Suppressor macrophage (primary cell): ENCODE measurements at places on chromosomes 1 and 21.
A peak's percentile ranks its signal among the peaks of the same experiment; 100 is the strongest.

DNA sequence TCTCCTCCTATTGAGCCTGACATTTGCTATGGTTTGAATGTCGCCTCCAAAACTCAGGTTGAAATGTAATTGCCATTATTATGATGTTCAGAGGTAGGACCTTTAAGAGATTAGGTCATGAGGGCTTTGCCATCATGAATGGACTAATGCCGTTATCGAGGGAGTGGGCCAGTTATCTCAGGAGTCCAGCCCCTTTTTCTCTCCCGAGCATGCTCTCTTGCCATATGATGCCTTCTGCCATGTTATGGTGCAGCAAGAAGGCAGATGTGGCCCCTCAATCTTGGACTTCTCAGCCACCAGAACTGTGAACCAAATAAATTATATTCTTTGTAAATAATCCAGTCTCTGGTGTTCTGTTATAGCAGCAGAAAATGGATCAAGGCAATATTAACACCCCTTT, 323.5 kb downstream of the RRAGC start:
- no peak for DNase-seq

- DNase-seq: no peak
Measured at GRCh38 chr21:38908537-38908936, 102.8 kb downstream of the ETS2 start.

DNA sequence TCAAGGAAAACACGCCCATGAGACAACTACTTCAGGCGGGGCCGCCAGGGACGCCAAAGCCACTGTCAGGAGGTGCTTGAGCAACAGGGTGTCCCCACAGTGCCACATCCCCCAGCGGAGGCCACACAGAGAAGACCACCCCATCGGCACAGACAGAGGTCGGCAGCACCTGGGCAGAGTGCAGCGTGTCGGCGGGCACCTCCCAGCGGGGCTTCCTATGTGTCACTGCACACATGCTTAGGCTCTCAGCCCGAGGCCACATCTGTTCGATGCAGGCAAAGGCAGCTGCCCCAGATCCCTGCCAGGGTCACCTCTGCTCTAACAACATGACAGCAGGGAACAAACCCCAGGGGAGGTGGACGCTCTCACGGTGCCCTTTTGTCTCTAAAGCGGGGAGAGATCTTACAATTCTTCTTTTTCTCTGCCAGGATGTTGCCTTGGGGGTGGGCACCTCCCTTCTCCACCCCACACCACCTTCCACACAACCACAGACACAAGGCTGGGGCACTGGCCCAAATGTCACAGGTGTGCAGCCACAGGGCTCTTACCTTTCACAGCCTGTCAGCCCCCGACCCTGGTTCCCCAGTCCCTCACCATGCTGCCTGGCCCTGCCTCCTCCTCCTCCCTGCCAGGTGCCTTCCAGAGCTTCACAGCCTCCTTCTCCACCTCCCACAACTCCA, 4.2 kb downstream of the KRTAP10-8 start:
- DNase-seq: no peak

DNA sequence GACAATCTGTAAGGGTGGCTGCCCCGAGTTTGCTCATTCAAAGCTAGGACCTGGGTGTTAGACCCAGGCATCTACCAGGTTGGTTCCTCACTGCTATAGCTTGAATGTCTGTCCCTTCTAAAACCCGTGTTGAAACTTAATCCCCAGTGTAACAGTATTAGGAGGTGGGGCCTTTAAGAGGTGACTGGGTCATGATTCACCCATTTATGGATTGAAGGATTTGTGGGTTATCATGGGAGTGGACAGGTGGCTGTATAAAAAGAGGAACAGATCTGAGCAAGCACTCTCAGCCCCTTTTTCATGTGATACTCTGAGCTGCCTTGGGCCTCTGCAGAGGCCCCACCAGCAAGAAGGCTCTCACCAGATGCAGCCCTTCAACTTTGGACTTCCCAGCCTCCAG, 29.4 kb downstream of the PSMG1 start:
- no peak for DNase-seq

DNA sequence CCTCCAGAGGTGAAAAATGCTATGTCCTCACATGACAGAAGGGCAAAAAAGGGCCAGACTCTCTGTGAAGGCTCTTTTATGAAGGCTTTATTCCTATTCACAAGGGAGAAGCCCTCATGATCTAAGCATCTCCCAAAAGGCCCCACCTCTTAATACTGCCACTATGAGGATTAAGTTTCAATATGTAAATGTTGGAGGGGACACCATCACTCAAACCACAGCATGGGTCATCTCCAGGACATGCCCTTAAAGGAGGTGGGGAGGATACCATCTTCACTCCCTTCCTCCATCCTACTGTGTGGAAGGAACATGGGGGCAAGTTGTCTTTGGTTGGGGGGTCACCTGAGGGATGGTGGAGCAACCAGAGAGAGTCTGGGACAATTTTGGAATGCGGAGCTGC, 170.1 kb downstream of the TRIM33 start:
- DNase-seq: no peak

DNA sequence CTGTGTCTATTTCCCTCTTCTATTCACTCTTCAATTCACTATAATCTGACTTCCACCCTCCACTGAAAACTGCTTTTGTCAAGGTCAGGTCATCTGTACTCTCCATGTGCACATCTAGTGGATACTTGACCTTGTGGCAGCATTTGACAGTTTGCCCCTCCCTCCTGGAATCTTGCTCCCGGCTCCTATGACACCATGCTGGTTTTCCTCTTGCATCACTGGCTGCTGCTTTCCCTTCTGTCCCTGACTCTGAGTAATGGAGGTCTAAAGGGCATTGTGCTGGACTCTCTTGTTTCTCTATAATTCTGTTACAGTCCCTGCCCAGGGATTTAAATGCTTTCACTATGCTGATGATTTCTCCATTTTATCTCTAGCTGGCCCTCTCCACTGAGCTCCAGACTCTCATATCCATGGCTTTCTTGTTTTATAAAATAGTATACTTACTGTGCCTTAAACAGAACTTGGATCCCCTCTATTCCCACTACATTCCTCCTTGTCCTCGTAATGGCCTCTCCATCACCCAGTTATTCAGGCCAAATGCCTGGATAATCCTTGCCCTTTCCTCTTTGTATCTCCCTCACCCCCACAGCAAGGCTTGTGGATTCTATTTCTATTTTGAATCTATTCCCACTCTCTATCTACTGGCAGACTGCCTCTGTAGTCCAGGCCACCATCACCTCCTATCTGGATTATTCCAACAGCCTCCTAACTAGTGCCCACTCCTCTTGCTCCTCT, 36.8 kb upstream of the PODN start:
- DNase-seq: peak; percentile 75

DNA sequence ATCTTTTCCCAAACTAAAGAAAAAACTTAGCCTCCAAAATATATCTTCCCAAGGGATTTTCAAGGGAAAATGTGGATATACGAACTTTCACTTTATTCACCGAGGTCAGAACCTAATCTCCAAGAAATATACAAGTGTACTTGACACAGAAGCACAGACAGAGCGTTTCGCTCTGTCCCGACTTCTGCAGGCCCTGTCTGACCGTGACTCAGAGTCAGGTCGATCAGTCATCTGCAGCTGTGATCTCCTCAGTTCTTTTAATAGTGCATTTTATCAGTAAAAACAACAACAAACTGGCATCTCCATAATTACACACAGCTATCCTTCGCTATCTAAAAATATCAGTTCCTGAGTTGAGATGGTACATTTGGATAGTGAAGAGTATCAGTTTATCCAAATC, 226.6 kb downstream of the TM2D1 start:
- DNase-seq: no peak

DNA sequence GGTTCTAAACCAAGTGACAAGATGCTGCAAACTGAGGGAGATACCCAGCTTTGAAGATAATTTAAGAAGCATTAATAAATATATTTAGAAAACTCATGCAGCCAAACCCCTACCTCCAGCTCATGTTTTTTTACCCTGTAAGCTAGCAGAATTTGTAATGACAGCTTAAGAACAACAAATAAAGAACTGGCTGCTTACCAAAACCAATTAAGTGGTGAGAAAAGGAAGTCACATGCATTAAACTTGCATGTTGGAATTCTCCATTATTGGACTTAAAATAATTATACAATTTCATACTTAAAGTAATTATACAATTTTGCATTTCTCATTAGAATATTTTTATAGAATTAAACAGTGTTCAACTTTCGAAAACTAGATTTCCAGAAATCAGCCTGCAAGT, 75.6 kb upstream of the CNIH3 start:
- peak; percentile 23 for DNase-seq

DNA sequence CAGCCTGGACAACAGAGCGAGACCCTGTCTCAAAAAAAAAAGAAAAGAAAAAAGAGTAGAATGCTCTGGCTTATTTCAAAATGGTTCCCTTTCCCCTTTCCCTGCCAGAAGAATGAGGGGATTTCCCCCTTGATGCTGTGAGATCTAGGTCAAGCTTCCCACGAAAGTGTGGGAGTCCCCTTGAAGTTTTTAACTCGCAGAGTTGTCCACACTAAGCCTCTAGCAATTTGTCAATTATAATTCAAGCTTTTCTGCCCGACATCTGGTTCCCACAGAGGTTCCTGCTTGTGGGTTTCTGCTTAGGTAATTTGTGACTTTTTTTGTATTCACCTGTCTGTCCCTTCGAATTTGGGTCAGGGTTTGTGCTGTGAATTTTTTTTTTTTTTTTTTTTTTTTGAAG, 62.8 kb downstream of the ZFYVE9 start:
- peak; percentile 18 for DNase-seq

- DNase-seq: peak; percentile 4
Measured at GRCh38 chr1:97685360-97685759, 235.5 kb downstream of the DPYD start.

DNA sequence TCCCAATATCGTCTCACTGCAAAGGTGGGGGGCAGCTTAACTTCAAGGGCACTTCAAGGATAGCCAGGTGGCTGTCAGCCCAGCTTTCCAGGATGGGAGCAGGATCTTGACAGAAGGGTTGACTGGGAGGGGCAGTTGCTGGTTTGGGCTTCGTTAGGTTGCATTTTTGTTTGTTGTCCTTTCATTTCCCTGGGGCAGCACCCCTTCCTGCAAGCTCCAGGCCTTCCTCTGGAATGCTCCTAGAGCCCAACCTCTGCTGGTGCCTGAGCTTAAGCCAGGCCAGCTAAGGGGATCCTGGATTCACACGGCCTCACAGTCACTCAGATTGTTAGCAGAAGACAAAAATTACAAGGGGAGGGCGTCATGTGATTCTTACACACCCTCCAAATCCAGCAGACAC, 4.1 kb upstream of the OLIG2 start:
- DNase-seq: no peak

- DNase-seq: no peak
Measured at GRCh38 chr21:26177187-26177586, 6.6 kb upstream of the APP start.

GRCh38 chr1:161824618-161825017, 58.5 kb downstream of the ATF6 start:
- DNase-seq: no peak

GRCh38 chr1:19974822-19975416, 4.5 kb downstream of the PLA2G2A start:
- peak; percentile 37 for DNase-seq

DNA sequence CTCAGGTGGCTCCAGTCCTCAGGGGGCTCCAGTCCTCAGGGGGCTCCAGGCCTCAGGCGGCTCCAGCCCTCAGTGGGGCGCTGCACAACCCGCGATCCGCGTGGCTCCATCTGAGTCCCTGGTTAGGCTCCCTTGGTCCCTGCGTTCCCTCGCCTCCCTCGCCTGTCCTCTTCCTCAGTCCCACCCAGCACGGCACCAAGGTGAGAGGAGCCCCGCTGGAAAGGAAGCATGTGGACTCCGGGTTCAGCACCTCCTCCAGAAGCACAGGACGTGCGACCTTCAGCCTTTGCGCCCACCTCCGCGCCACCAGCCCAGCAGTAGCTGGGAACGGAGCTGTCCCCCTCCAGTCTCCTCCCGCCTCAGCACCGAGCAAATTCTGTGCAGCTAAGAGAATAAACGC, 8.1 kb upstream of the OR2M5 start:
- DNase-seq: no peak

- DNase-seq: peak; percentile 75
Measured at GRCh38 chr1:186659890-186660341, 20.3 kb downstream of the PTGS2 start.

DNA sequence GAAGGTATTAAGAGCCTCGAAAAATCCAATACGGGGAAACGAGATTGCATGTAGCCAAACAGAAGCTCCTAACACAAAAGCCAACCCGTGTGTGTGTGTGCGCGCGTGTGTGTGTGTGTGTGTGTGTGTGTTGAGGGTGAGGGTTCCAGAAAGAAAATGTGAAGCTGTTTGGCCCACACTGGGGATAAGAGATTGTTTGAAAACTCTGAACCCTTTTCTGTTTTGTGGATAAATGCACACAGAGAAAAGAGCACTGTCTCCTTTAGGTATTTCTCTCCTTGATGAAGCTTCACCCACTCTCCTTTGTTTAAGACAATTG, 1.9 kb downstream of the WLS start:
- no peak for DNase-seq

DNA sequence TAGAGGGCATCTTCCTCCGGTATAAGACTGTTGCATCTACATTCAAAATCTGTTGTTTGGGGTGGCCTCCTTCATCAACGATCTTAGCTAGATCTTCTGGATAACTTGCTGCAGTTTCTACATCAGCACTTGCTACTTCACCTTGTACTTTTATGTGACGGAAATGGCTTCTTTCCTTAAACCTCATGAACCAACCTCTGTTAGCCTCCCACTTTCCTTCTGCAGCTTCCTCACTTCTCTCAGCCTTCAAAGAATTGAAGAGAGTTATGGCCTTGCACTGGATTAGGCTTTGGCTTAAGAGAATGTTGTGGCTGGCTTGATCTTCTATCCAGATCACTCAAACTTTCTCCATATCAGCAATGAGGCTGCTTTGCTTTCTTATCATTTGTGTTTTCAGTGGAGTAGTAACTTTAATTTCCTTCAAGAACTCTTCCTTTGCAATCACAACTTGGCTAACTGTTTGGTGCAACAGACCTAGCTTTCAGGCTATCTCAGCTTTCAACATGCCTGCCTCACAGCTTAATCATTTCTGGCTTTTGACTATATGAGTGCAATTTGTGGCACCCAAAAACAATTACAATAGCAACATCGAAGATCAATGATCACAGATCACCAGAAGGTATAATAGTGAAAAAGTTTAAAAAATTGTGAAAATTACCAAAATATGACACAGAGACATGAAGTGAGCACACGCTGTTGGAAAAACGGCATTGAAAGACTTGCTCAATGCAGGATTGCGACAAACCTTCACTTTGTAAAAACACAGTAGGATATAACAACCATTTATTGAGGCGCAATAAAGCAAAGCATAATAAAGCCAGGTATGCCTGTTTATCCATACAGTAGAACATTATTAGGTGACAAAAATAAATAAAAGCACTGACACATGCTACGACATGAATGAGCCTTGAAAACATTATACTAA, 56.7 kb upstream of the GFI1 start:
- no peak for DNase-seq

GRCh38 chr1:93621246-93621645, 60.4 kb downstream of the BCAR3 start:
- DNase-seq: no peak

DNA sequence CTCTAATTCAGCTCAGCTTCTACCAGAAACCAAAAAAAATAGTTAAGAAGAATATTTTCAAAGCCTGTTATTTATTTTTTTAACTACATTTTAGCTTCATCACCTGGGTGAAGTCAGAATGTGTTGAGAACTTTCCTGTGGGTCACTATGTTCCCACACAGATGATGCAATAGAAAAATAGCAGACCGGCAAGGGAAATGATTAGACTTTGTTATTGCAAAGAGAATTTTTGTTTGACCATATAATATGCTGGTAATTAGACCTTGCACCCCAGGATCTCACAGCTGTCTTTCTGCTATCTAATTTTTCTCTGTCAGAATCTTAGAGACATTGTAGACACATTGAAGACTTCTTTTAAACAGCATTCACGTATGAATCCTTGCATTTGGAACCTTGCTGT, 299.3 kb downstream of the TBX15 start:
- no peak for DNase-seq

GRCh38 chr1:61523229-61523628, 201.7 kb downstream of the TM2D1 start:
- DNase-seq: no peak
